Activated naive CD8-positive, alpha-beta T cell treated with anti-CD3 and anti-CD28 coated beads, Interleukin-2, amount 50 U/mL, for 16 hours (primary cell): ENCODE measurements at places on chromosomes 5 and 9.
A peak's percentile ranks its signal among the peaks of the same experiment; 100 is the strongest.

GRCh38 chr5:74684900-74685851 is at the start of gene HEXB:
HEXB (plus strand) TSS chr5:74685233; CDS start chr5:74685261, 28 bp downstream.
- peak; percentile 60 for DNase-seq

DNA sequence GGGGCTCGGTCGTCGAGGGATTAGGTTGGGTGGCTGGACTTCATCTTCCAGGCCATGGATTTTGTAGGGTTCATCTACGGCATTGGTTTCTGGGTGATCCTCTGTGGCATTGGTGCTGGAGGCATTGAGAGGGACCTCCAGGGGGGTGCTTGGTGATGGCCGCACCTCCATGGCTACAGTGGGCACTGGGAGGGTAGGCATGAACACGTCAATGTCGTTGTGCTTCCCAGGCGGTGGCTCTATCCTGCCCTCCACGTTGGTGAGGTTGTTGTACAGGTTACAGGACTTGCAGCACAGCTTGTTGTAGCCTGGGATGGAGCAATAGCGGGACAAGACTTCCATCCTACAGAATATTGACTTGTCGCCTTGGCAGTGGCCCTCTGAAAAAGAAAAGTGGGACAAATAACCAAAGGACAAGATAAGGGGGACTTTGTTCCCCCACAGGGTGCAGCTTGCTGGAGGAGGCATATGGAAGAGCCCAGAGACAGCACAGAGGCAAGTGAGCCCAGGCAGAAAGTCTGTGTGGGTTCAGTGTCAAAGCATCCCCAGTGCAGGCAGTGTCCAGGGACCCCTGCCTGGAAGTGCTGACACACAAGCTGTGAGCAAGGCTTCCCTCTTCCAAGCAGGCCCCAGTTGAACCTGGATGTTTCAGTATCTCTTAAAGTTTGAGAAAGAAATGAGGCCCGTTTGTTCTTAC is 53.9 kb downstream of the ZNF354C start:
- DNase-seq = no peak

- DNase-seq = no peak
Measured at GRCh38 chr9:131608493-131609037, 63.2 kb downstream of the PRRT1B start.

- no peak for DNase-seq
Measured at GRCh38 chr5:119287547-119288111, 68.2 kb upstream of the TNFAIP8 start.

GRCh38 chr5:157059093-157059539 is at the start of gene HAVCR1:
HAVCR1 (minus strand) TSS chr5:157059116; CDS start chr5:157057943, 1,173 bp downstream.
- no peak for DNase-seq

DNA sequence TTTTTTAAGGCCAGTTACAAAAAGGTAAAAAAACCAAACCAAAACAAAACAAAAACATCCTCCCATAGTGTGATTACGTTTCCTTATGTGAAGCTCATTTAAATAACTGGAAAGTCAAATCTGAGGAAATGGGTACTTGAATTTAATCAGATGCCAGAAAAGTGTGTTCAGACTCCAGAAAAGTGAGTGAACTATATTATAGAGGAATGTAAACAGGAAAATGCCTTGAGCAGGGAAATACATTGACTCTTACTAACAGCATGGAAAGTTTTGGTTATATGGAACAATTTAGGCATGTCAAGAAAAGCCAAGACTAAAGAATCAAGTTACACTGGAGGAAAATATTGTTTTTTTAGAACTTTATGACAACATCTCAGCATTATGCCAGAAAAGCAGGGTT is 37.8 kb upstream of the RNF20 start:
- no peak for DNase-seq

- no peak for DNase-seq
Measured at GRCh38 chr5:150633429-150633828, 7.0 kb upstream of the SYNPO start.

DNA sequence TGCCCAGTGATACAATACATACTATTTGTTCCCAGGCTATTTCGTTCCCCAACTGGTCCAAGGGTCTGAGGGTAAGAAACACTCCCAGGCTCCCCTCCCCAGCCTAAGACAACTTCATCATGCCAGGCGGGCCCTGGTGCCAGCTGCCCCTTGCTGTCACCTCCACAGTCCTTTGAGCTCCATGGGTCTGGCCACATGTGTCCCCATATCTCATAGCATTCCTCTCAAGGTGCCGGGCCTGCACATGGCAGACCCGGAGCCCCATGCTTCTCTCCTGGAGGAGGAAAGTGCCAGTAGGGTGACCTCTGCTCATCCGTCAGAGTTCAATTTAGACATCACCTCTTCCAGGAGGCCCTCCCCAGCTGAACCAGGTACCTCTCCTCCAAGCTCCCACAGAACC is 120.5 kb downstream of the C5orf15 start:
- DNase-seq = no peak

DNA sequence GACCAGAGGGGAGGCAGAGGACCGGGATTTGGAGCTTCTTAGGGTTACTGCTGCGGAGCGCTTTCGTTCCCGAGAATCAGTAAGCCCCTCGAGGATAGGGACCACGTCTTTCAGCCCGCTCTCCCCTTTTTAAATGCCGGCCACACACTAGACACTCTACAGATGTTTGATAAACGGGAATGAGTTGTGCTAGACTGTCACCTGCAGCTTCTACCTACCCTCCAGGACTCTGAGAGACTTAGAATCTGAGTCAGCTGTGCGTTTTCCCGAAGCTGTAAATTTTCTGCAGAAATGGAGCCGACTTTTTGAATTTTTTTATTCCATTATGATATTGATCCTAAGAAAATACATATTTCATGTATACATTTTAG is 670 bp downstream of the CCDC171 start:
- no peak for DNase-seq

DNA sequence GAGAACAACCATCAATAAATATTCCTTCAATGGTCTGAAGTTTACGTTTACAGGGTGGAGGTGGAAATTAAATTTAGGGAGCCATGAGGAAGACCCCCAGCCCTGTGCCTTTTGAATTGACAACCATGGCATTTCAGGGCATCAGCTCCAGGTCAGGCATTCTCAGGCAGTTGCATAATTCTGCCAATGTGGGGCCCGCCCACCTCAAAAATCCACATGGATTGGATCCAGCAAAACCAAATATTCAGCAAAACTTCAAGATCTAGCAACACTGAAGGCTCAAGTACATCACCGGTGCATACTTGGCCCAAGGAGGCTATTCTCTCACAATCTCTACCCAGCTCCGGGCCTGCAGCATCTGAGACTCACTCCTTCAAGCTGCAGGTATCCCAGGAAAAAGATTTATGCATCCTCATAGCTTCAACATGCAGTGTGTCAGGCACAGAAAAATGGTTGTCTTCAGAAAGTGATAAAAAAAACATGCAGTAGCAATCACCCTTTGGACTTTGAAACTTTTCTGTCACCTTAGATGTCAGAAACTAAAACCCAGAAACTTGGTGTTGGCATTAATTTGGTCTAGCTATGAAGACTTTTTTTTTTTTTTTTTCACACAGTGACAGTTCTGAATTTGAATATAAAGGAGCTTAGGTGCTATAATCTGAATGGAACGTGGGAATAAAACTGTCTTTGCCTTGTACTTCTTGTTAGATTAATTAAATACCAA is 21.4 kb upstream of the ANXA2R start:
- no peak for DNase-seq

GRCh38 chr5:54242297-54242696 is 68.1 kb downstream of the ARL15 start:
- DNase-seq = no peak

DNA sequence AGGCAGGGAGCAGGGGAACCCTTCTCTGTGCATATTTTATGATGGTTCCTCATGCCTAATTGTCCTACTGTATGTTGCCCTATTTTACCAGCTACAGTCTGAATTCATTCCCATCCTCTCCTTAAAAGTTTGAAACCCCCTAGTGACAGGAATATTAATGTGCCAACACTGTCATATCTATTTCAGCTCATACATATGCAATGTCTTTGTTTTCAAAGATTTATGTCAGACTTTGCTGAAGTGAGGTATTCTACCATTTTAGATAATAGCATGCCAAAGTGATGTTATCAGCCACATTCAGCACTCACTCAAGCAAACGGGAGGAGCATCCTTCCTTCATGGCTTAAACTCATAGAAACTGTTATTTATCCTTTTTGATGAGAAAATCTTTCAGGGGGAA is 696.5 kb downstream of the NR2F1-AS1 start:
- DNase-seq = no peak

DNA sequence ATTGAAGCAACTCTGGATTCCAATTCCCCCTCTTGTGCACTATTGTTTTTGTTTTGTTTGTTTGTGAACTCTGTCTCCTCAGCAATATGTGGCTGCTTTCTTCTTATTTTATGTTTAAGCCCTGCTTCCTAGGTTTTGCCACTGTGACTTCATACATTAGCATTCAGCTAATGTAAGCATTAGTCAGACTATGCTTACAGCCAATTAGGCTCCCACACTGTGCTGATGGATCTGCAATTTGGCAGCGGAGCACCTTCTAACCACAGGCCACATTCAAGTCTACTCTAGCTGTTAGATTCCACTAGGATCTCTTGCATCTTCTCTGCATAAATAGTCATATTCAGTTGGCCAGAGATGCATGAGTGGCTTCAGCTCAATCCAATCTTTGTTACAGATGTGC is 9.6 kb upstream of the BICD2 start:
- no peak for DNase-seq

DNA sequence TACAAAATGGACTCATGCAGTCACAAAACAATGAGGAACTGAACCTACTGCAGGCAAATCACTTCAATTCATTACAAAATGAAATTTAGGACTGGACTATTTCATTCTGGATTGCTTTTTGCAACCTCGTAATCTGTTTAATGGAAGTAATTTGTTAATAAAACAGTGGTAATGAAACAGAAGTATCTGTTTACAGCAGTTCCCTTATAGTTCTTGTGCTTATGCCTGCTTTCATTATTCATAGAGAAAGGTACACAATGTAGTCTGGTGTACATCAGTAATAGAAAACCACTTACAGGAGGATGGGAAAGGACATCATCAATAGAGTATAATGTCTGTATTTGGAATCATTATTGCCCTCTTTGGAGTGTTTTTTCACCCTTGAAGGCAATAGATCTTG is 389.2 kb upstream of the NUDT12 start:
- no peak for DNase-seq

DNA sequence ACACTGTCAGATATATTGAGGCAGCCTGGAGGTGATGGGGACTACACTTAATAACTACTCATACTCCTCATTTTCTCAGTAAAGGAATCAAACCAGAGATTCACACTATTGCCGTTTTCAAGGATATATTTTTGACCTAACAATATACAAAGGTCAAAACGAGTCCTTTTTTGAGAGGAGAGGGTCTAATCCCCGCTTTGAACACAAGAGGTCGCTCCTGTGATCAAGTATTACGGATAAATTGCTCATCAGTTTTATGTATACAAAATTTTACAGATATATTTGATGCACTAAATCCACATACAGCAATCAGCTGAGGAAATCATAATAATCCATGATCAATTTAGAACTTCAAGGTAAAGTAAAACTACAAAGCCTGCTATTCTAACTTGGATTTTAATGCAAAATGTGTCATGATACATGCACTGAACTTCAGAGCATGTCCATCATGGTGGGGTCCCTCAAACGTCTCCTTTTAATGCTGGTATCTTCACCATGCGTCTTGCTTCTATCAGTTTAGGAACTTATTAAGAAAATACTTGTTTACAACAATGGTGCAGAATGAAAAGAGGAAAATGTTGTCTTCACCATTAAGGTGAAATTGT is 2.5 kb upstream of the ISL1 start:
- no peak for DNase-seq

DNA sequence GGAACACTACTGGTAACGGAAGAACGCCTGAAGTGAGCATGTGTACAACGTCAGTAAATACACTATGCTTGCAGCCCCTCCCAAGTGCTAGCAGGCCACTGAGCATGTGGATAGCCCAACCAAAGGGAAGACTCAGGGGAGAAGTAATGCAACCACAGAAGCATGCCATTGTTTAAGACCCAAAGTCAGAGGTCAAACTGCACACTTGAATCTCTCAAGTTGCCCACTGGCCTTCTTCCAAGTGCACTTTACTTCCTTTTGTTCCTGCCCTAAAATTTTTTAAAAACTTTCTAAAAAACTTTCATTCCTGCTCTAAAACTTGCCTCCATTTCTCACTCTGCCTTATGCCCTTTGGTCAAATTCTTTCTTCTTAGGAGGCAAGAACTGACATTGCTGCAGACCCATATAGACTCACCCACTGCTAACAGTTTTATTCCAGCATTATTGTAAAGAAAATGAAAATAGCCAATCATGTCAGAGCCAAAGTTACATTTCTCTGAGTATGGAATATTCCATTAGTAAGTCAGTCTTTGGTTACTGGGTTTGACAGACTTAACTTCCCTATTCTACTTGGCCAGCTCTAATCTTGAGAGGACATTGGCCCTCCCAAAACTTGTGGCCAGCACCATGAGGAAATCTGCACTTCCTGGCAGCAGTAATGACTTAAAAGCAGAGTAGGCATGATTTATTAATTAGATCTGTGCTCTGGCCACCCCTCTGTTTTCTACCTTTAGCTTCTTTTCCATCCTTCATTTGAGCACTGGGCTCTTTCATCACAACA is 76.9 kb downstream of the TSSK1B start:
- no peak for DNase-seq
